ENCODE measurements at places on chromosomes 5 and 9.

DNA sequence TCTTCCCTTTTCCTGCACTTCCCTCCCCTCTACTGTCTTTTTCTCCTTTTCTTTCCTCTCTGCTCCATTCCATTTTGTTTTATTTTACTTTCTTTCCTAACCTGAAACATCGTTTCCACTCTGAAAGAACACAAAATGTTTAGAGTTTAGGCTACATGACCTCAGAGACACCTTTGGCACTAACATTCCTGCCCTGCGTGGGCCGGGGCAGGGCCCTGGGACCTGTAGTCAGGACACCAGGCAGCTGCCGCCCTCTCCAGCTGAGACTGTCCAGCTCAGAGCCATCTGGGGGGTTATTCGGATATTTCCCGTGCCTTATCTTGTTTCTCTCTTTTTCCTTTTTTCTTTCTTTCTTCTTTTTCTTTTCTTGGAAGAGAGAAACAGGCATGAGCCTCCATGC, 58.3 kb upstream of the ERCC6L2 start:
- DNase-seq = no peak

DNA sequence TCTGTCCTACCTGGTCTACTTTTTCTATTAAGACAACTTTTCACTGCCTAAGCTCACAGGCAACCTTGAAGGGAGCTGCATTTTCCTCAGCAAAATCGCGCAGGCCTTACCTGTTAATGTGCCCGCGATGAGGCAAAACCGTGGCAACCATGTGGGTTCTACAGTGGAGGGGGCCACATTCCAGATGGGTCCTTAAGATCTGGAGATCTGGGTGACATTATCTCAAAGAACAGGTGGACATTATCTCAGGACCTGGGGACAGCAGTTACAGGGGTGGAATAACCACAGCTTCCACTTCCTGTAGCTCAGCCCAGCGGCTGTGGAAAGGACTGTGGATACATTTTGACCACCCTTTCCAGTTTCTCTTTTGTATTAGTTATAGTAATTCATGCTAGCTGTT, 112.8 kb upstream of the PTCH1 start:
- no peak for DNase-seq

DNA sequence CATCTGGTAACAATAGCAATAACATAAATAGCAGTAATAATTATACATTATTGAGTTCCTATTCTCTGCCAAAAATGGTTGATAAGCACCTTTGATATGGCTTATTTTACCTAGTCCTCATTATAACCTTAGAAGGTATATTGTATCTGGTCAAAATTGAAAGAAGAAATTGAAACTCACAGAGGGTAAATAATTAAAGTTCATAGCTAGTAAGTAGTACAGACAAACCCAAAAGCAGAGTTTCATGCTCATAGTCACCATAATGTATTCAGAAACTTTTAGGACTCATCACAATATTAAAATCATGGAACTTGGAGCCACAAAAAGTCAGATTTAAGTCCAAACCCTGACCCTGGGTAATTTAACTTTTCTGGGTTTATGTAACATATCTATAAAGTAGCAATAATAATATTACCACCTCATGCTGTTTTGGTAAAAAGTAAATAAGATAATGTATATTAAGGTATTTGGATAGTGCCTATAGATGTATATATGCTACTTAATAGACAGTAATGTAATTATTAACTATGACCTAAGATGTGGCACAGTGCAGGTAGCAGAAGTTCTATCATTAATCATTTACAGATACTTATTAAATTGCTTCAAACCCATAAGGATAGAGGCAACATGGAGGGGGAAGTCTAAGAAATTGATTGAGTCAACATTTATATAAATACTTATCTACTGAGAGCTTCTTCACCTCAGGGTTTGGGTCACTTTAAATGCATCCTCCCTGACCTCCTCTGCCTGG, 32.4 kb downstream of the STK32A start:
- no peak for DNase-seq

GRCh38 chr9:76873056-76873792, 32.7 kb downstream of the PRUNE2 start:
- DNase-seq = no peak

GRCh38 chr9:89247431-89248353, 63.3 kb upstream of the CKS2 start:
- no peak for DNase-seq

DNA sequence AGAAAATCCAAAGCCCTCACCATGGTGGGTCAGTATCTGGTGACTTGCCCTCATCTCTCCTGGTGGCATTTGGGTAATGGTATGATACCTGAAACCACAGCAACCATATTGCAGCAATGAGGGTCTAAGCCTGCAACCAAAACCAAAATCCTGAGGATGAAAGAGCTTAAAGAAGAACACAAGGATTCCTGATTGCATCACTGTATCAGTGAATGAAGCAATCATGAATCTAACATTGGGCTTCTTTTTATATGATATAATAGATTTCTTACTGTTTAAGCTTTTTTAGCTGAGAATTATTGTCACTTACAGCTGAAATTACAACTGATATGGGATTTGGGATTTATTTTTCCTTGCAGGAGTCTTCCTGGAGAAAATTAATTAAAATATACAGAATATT, 269.9 kb downstream of the MEF2C start:
- no peak for DNase-seq

DNA sequence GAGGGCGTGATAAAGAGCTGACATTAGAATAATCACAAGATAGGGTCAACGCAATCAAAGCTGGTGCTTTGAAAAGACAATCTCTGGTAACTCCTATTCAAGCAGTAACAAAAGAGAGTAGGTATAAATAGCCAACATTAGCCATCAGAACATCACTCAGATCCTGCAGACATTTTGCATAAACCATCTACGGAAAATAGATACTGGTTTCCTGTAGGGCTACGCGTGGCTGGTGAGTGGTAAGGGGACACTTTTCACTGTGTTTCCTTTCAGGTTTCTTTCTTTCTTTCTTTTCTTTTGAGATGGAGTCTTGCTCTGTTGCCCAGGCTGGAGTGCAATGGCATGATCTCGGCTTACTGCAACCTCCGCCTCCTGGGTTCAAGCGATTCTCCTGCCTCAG, 22.3 kb downstream of the TTF1 start:
- DNase-seq = no peak

- no peak for DNase-seq
Measured at GRCh38 chr5:17930346-17930745, 296.1 kb downstream of the TAF11L14 start.

- no peak for DNase-seq
Measured at GRCh38 chr9:130185490-130186031, 13.4 kb downstream of the NCS1 start.

DNA sequence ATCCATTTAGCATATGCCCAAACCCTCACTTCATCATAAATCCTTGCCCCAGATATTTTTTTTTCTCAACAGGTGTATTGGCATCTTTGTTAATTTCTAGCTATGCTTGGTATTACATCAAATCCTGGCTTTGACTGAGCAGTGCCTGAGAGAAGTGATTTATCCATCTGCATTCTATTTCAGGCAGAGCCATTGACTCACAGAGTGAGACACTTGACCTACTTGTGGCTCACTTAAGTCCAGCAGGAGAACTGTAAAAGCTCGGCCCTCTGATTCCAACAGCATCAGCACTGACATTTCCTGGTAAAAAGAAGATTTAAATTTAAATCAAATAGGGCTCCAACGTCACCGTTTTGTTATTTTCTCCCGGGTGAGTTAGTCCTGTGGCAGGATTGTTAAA, 93.4 kb downstream of the PLK2 start:
- DNase-seq = peak; percentile 40

GRCh38 chr5:56050551-56051255, 55.9 kb upstream of the IL6ST start:
- DNase-seq = no peak

DNA sequence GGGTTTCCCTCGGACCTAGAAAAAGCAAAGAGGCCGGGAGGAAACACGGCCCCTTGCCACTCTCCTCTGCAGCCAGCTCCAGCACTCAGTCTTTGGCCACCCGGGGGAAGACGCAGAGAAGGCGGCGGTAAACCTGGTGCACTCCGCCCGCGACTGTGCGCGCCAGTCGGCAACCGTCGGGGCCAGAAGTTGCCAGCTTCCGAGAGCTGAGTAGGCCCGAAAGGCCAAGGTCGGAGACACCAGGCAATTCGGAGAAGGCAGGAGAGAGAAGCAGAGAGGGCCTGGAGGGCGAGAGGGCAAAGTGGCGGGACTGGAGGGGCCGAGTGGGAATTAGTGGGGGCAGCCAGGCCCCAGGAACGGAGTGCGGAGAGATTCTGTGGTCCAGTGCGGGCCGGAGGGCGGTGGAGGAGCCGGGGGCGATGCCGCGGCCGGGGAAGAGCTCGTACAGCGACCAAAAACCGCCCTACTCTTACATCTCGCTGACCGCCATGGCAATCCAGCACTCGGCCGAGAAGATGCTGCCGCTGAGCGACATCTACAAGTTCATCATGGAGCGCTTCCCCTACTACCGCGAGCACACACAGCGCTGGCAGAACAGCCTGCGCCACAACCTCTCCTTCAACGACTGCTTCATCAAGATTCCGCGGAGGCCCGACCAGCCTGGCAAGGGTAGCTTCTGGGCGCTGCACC, at the start of gene FOXB2:
Gene FOXB2 (plus strand): TSS at position 420 of the 690 bp plus-strand sequence. CDS start 0 bp downstream, at position 420.
- no peak for DNase-seq

DNA sequence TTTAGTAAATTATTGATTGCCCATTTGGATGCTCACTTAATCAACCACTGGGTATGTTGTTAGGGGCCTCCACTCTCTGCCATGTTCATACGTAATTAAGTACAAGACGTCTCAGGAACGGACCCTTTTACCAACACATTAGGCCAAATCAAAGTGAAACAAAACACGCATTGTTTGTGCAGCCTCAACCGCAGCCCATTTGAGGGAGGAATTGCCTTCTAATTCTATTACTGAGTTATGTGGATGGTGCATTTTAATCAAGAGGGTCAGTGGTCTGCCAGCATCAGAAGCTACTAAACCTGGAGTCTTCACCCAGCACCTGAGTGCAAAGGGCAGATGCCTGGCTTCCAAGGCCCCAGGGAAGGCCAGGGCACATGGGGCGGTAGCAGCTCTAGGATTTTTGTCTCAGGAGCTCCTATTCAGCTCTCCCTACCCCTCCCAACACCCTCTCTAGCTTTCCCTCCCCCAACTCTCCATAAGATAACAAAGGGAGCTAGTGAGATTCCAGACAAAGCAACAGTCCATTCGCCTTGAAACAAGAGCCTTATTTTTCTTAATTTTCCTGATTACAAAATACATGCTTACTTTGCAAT, 7.9 kb upstream of the MED27 start:
- DNase-seq = no peak

- no peak for DNase-seq
Measured at GRCh38 chr5:32231929-32232328, 57.8 kb upstream of the GOLPH3 start.

GRCh38 chr5:174444479-174445188, 279.7 kb upstream of the MSX2 start:
- DNase-seq = no peak

DNA sequence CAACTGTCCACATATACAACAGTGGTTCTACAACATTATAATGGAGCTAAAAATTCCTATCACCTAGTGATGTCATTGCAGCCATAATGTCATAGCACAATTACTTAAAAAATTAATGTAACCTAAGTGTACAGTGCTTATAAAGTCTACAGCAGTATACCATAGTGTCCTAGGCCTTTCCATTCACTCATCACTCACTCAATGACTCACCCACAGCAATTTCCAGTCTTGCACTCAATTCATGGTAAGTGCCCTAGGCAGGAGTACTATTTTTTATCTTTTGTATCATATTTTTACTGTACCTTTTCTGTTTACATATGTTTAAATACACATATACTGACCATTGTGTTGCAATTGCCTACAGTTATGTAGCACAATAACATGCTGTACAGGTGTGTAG, 9.6 kb upstream of the PUM3 start:
- no peak for DNase-seq

GRCh38 chr9:133474215-133474614, 4.7 kb downstream of the SLC2A6 start:
- DNase-seq = no peak

DNA sequence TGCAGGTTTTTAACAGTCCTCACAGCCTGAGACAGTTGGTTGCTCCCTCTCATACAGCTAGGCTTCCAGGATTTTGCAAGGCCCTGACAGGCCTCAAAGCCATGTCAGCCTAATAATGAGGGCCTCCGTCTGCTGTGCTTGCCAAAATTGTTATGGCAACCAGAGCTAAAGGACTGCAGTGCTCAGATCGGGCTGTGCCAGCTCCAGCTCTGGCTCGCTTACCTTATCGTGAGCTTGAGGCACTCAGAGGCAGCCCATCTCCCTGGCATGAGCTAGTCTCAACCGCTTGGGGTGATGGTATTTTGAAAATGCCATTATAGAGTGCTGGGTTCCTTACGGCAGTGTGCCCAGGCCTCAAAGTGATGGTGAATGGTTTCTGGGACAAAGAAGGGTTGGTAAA, 8.4 kb downstream of the MTAP start:
- no peak for DNase-seq

GRCh38 chr5:85428426-85428934, 1043.8 kb upstream of the EDIL3 start:
- DNase-seq = no peak

Measured in AG08395 (cell line).